Chondrocyte (in vitro differentiated cells): ENCODE measurements at places on chromosomes 7 and 10.

GRCh38 chr7:148060724-148061123, 529.8 kb upstream of the C7orf33 start:
- no peak for DNase-seq

DNA sequence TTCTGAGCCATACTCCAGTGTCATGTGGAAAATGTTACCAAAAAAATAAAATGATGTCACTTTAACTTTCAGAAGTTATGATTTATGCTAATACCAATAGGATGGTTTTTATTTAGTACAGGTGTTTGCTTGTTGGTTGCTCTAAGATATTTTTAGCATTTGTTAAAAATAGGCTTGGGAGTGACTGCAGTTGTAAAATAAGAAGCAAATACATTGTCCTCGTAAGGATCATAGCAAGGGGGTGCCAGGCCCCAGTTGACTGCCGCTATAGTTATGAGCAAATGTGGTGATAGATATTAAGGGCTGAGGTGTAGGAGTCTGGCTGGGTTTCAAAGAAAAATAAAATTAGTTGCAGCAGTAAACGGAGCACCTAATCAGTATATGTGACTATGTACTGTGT, 354.4 kb upstream of the BMPER start:
- DNase-seq = no peak

DNA sequence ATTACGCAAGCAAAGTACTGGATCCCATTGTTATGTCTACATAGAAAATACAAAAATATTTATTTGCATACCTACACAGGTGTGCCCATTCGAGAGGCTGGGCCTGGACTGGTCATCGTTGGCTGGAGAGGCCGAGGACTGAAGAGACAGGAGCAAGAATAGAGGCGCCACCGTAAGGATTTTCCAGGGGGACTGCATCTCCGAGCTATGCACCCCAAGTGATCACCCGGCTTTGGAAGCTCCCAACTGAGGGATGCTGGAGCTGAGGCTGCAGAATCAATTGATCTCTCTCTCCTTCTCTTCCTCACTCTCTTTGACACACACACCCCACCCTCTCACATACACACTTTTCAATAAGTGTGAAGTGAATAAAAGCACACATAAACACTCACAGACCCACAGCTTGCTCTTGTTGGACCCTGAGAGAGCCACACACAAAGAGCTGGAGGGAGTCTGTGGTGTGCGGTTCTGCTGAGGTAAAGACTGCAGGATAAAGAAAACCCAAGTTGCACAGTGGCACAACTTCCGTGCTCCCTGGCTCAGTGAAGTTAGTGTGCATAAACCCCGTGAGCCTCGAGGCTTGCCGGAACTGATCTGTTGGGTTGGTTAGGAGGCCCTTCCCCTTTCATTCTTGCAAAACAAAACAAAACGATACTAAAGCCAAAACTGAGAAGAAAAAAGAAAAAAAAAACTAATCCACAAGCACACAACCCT, at the start of gene AOAH:
TSS of gene AOAH (minus strand) at position 544 of the 714 bp plus-strand sequence. CDS start at position 198, 346 bp downstream.
- DNase-seq = no peak

DNA sequence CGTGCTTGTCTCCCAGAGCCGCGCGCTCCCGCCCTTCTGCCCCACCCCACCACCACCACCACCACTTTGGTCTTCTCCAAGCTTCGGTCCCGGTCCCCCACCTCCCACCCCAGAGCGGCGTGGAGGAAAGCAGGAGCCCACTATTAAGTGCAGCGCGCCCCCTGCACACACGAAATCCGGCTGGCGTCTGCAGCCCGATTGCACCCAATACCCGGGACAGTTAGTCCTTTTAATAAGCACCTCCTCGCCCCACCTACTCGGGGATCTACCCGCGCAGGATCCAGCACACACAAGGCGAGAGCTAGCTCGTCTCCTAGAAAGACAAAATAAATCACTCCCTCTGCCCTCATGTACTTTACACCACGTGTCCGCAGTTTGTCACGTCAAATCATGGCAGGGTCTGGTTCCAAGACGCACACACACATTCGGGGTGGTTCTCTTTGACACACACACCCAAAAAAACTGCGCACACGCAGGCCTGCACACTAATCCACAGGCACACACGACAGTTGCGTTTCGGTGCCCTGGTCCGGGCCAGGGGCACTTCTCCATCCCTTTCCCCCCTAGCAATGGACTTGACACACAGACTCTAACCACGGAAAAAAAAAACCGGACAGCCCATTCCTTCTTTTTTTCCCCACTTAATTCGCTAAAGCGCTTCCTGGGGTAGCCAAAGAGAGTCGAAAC, 1.6 kb downstream of the SFMBT2 start:
- no peak for DNase-seq

DNA sequence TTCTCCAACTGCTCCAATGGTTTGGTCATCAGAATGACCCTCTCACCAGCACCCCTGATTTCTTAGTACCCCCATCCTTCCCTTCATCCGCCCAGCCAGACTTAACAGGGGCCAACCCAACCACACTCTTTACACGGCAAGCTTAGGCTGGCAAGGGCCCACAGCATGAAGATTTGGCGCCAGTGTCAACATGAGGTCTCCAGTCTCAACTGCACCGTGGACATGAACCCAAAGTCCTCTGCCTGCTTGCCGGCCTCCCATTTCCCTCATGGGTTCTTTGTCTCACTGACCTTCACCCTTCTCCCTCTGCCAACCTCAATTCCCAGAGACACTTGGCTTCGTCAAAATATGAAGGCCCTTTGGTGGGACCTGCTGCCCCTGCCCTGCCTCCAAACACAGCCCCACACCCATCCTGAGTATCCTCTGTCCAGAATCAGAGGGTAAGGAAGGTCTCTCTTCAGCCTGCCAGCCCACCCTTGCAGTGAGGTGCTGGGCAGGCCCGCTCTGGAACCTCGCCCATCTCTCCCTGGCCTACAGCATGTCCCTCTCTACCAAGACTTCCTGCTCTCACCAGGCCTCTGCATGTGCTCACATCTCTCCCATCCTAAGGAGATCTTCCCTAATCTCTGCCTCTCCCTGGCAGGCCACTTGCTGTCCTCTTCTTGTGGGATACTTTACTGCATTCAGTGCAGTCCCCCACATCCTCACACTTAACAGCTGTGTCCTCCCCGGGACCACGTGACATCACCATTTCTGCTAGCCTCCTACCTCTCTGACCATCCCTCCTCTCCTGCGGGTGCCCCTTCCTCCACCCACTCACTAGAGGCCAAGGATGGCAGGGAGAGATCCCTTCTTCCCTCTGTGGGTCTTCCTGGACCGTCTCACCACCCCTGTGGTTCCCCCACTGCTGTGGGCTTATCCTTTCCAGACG, 91.7 kb upstream of the ZMIZ1 start:
- no peak for DNase-seq

DNA sequence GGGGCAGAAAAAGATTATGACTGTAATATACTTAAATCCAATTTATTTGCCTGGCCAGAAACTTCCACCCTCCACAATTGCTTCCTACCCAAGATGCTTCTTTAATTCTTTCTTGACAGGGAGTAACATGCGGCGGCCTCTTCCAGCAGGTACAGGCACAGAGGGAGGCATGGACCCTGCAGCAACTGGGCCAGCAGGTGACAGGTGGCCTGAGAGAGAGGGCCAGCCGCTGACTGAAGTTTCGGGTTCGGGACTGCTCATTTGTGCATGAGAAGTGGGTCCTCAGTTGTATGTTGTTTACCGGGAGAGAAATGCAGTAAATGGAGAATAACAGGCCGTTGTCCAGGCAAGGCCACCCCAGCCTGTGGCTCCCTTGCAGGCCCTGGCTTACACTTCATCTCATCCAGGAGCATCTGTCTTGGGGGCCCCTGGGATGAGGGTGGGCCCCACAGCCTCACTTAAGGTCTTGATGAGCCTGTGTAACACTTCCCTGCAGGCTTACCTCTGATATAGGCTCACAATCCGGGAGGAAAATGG, 72.5 kb downstream of the C10orf143 start:
- no peak for DNase-seq

- no peak for DNase-seq
These were observed 13.6 kb downstream of the CPA1 start for GRCh38 chr7:130393841-130394411.

DNA sequence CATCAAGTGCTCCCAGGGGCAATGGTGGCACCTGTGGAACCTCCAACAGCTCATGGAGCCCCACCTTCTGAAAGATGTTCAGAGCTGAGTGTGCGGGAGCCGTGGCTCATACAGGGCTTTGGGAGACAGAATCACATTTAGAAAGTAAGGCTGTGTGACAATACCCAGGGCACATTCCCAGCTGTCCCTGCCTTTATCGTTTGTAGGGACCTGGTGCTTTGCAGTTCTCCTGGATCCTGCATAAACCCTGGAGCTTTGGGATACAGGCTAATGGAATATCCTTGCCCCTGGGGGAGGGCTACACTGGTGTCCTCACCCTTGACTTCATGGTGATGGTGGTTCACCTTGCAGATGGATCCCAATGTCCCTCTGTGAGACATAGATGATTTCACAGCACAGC, 134.8 kb upstream of the LAMB4 start:
- no peak for DNase-seq

GRCh38 chr10:35927990-35928488, 285.9 kb upstream of the FZD8 start:
- no peak for DNase-seq

DNA sequence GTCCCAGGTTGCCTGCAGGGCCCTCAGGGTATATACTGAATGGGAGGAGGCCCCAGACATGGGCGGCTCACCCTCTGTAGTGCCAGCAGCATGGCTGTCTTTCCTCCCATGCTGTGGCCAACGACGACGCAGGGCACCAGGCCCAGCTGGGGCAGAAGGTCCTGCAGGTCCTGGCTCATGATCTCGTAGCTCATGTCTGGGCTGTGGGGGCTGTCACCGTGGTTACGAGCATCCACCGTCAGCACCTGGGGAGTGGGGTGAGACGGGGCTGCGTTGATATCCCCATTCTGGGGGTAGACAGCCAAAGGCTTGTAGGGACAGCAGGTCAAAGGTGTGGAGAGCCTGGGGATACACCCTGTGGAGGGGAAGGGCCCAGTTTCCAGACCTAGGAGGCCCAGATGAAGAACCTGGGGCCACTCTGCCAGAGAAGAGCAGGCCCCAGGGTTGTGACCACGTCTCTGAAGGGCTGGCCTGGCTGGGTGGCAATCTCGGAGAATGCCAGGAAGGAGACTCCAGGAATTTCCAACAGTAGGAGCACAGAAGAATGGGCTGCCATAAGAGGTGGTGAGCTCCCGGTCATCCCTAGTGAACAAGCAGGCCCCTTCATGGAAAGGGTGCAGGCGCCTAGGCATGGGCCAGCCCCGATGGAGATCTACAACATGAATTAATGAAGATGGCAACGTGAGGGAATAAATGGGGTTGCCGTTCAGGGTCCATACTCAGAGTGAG, 947 bp downstream of the ABHD11 start:
- DNase-seq = no peak

GRCh38 chr7:27122077-27122910, 8.3 kb downstream of the HOXA4 start:
- no peak for DNase-seq

- DNase-seq = no peak
These were observed 378.8 kb downstream of the PLXDC2 start for GRCh38 chr10:20195076-20195475.

- no peak for DNase-seq
These were observed 170.2 kb upstream of the KLF14 start for GRCh38 chr7:130904031-130904757.

GRCh38 chr7:23514755-23515154, 17.0 kb downstream of the TRA2A start:
- no peak for DNase-seq

DNA sequence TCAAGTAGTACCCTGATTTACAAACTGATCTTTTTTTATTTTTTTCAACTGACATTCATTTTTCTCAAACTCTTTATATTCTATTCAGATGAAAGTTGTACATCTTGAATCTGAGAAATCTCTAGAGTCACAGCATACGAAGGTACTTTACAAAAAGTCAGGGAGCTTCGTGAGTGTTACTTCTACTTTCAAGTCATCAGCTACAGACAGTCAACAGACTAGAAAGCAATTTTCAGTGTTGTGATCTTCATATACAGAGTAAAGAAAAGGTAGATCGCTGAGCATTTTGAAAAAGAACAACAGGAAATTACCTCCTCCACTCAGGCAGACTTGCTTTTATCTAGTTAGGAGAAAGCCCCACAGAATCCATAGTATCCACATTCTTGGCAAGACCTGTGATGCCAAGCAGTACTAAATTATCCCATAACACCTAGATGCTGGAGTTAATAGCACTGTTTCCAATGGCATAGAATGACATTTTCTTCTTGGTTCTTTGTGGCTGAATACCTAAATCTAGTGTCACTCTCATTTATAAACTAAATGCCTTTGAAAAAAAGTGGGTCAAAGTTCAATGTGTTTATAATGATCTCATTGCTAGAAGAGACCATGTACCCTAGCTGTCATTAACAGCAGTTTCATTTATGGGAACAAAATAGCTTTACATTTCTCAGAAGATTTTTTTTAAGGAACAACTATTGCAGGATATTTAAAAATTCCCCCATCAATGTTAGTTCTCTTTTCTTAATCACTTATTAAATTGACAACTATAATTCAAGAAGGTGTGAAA, 12.0 kb upstream of the ZNF800 start:
- no peak for DNase-seq

GRCh38 chr7:131265227-131265626, 62.4 kb upstream of the MKLN1 start:
- DNase-seq = no peak

- DNase-seq = no peak
These were observed 142.9 kb downstream of the RAB11FIP2 start for GRCh38 chr10:117903854-117904253.

DNA sequence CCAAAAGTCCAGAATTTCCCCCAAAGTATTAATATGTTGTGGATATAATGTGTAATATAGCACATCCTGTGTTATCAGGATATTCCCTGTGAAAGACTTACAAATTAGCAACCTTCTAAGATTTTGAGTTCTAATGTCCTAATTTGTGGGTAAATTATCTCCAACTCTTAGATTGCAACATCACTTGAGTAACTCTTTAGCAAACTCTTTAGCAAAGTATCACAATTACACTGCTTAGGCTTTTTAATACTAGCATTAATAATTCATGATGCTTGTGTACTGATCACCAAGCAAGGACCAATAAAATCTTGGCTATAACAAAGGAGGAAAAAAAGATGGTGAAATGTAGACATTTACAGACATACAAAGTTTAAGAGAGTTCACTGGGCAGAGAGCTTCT, 27.7 kb downstream of the HIP1 start:
- DNase-seq = no peak

DNA sequence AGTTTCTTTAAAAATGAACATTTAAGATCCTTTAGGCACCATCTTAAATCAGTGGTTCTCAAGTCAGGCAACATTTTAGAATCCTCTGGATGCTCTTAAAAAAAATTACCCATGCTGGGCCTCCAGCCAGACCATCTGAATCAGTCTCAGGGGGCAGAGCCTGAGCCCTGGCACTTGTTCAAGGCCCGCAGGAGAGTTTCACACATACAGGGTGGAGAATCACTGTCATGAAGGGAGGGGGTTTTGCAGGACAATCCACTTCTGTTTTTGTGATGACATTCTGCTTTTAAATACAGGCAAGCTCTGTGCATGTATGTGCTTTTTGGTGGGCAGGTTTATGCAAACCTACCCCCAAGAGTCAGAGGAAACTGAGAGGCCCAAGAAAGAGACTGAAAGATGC, 268.6 kb downstream of the SEC23IP start:
- no peak for DNase-seq
